T-helper 17 cell (primary cell): ENCODE measurements at places on chromosomes 4 and X. TPM values are rescaled to one million over a fixed set of nuclear protein-coding genes. Genes with fewer than 3 reads are reported as not detected.

BEND4 gene
- total RNA-seq = 0.42 TPM

SMIM10L2A gene
- total RNA-seq = 0.45 TPM

LAP3 gene
- total RNA-seq = 49.6 TPM

AMTN gene
- total RNA-seq = not detected

GRCh38 chr4:2624782-2625530 lies 88.5 kb downstream of the FAM193A start:
- no peak for DNase-seq

DNA sequence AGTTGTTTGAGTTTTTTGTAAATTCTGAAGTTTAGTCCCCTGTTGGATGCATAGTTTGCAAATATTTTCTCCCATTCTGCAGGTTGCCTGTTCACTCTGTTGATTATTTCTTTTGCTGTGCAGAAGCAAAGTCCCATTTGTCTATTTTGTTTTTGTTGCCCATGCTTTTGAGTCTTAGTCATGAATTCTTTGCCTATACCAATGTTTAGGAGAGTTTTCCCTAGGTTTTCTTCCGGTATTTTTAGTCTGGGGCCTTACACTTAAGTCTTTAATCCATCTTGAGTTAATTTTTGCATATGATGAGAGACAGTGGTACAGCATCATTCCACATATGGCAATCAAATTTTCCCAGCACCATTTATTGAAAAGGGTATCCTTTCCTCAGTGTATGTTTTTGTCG lies 405.8 kb upstream of the RPS6KA3 start:
- DNase-seq = no peak

DNA sequence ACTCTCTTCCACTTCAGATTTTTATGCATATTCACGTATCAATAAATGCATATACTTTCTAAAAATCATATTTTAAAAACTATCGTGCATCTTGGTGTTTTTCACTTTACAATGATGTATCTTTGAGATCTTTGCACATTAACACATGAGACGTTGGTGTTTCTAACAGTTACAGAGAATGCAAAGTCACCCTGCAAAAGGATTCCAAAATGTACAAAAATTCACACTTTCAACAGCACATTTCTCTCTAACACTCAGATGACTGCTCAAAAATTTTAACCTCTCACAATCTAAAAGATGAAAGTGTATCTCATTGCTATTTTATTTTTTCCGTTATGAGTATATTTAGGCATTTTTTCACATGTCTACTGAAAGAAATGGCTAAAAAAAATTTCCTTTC lies 38.9 kb downstream of the ELOVL6 start:
- DNase-seq = no peak

- DNase-seq = no peak
Observed at GRCh38 chr4:65651751-65652150, 18.5 kb downstream of the EPHA5 start.

GRCh38 chrX:46255046-46255445 lies 290.2 kb downstream of the ZNF674 start:
- no peak for DNase-seq

DNA sequence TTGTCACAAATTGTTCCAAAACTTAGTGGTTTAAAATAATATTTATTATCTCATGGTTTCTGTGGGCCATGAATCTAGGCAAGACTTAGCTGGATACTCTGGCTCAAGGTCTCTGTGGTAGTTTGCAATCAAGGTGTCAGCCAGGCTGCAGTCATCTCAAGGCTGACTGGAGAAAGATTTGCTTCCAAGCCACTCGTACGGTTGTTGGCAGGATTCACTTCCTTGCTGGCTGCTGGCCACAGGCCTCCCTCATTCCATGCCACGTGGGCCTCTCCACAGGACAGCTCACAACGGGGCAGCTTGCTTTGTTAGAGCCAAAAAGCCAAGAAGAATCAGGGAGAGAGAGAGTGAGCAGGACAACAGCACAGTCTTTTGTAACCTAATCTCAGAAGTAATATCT lies 101.4 kb downstream of the WWC2 start:
- no peak for DNase-seq

DNA sequence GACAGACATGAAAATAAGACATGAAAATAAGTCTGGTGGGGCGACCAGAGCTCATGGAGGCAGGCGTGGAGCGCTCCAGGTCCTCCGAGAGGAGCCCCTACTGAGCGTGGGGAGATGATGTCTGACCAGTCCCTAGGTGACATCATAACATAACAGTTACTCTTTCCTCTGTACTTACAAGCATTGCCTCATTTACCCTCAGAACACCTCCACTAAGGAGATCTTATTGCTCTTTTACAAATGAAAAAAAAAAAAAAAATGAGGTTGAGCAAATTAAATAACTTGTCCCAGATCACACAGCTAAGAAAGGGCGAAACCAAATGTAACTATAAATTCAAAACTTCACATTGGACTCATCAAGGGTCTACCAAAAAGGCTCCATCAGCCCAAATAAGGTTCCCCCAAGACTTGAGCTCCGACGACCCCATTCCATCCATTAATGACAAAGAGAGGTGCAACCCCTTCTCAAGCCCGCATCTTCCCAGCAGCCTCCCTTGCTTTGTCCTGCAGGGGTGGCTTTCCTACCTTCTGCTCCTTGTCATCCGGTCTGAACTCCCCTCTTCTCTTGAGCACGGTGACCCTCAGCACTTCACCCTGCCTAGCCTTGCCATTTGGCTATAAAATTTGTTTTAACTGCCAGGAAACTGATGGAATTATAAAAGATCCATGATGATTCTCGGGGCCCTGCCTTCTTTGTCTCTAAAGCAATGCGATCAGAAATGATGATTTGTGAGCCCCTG lies 246.7 kb downstream of the DHX15 start:
- DNase-seq = no peak

GRCh38 chr4:88690355-88690754 lies 7.3 kb downstream of the NAP1L5 start:
- no peak for DNase-seq

DNA sequence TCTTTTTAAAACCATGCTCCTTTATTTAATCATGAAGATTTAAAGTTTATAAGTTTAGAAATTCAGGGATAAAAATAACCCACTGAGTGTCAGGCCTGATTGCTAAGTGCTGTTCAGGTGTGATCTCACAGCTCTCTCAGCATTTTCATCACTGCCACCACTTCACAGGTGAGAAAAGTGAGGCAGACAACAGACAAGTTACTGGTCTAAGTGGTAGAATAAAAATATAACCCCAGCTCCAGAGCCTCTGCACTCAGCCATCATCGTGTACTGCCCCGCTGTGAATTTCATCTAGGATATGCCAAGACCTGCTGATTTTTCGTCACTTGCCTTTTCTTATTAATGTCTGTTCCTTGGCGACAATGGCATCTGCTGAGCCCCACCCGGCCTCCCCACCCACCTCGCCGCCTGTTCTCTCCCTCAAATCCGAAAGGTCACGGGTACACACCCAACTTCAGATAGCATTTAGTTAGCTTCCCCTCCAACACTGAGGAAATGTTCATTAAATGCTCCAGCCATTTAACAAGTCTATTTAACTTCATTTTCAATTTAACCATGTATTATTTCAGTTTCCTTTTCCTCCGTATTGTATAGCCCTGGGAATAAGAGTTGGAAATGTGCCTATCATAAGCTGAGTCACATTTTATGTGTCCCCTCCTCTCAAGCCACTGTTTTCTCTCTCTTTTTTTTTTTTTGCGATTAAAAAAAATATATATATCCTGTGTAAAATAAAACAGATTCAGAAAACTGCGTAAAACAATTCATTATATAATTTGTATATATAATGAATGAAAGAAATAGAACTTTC lies 236.5 kb downstream of the CBR4 start:
- DNase-seq = no peak

- DNase-seq = no peak
Observed at GRCh38 chrX:34300871-34301270, 168.8 kb upstream of the FAM47A start.

GRCh38 chrX:75273483-75273882 lies 402 bp upstream of the UPRT start:
- DNase-seq = no peak
